ENCODE measurements at places on chromosomes 6 and 20. TPM values are rescaled to one million over a fixed set of nuclear protein-coding genes. Genes with fewer than 3 reads are reported as not detected.

DNA sequence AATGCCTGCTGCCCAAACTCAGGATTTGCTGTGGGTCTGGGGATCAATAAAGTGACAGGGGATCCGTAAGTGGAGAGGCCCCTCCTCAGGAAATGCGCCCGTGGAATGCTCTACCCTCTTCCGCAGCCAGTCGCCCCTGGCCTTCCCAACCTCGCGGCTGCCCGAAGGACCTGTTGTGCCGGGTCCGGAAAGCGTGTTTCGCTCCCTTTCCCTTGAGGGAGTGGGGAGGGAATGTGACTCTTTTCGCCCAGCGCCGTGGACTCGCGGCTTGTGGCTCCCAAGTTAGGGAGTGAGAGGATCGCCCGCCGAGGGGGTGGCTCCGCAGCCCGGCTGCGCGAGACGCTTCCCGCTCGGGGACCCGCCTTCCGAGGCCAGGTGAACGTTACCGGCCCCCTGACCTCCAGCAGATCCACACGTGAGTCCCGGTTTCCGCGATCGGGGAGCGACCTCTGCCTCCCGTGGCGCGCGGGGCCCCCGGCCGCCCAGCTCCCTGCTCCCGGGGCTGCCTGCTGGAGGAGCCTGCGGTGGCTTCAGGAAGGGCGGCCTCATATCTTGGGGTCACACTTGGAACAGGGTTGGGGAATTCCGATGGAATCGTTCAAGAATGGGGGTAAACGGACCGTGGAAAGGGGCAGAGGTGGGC is 666 bp downstream of the TPD52L1 start:
- peak; percentile 35 for DNase-seq

DNA sequence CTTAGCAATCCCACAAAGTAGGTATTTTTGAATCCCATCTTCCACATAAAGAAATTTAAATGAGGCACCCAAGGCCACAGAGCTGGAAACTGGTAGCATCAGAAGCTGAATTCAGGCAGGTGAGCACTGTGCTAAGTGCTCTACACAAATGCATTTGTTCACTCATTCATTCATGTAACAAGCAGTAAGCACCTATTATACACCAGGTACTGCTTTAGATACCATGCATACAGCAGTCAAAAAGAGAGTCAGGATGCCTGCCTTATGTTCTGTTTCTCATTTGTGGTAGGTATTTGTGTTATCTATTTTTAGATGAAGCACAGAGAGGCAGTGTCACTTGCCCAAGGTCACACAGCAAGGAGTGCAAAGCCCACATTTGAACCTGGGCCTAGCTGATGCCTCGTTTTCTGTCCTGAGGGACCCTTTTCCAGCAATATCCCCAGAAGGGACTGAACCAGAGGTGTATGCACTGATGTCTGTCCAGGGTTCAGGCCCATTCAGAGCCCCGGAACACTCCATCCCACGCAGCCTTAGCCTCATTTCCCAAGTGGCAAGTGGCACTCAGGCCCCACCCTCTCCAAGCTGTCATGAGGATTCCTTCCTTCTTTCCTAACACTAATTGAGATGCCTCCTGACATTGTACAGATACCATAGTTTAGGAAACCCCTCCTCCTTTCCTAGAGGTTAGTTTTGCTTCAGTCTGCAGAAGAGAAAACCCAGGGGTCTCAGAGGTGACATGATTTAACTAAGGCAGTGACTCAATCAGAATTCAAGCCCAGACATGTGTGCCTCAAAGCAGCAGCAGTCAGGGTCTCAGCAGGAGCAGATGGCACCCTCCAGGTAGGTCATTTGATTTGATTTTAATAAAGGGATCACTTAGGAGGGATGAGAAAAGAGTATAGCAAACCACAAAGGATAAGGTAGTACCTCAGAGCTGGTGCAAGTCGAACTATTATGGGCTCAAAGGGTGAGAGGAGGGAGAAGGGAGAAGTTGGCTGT is 61.2 kb upstream of the SIRPA start:
- DNase-seq: no peak

- DNase-seq: no peak
Observed at GRCh38 chr6:126206504-126207246, 133.2 kb upstream of the CENPW start.

DNA sequence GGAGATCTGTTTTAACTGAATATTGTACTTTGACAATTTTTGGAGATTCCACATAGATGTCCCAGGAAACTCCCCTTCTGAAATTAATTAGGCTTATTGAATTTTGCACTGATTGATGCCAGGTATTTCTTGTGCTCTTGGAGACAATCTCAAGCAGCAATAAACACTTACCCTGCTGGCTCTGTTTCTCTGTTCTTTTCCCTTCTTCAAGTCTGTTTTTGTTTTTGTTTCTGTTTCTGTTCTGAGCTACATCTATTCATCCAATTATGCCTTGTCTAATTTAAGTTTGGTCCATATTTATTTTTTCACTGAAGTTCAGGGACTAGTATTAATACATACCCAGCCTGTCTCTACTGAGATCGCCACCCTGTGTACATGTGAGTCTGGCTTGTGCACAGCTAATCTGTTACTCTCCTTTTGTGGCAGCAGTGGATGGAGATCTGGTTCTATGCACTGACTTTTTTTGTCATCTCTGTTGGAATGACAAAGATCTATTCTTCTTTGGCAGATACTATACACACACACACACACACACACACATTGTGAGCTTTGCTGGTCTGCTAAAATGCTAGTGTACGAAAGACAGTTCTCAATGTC is 51.9 kb downstream of the IL22RA2 start:
- no peak for DNase-seq

DNA sequence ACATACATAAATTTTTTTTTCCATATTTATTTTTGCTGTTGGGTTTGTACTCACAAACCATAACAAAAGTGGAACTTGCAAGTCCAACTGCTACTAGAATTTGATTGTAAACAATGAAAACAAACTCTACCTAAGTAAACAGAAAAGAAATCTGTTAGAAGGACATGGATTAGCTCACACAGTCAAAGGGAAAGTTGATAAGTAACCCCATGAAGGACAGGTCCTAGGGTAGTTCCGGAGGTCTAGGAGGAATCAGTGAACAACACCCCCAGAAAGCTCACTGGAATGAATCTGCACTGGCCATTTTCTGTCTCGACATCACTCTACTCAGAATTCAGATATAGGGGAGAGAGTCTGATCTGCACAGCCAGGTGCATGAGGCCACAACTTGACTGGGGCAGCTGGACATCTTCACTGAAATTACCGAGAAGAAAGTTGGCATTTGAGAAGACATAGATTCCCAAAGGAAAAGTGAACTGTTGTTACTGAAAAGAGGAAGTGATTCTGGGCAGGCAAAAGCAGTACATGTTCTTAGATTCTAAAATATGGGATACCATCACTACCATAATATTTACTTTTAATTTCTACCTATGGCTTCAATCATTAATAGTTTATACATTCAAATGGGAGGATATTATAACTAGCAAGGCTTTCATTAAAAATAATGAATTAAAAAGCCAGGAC is 76.4 kb downstream of the HMGN3 start:
- no peak for DNase-seq

The PLCG1 gene
- 44.5 TPM for polyA plus RNA-seq

DNA sequence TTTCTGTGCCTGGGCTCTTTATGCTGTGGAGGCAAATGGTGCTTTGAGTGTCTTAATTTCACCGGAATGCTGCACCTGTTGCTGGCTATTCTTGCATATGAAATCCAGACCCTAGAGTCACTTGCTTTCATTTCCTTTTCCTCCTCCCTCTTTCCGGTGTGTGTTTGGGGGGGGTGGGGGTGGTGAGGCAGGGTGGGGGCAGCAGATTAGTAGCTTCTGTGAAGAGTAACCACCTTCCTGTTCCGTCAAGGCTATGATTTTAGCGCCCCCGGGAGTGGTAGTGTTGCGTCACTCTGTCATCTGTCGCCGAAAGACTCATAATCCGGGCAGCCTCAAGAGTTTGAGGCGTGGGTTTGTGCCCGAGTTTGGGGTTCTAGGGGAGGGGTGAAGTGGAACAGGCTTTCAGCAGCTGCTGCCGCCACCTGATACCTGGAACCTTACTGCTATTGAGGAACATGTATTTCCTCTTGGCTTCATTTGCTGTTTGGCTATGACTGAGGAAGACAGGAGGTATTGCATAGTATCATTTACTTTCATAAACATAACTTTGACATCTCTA is 49.1 kb downstream of the UTRN start:
- no peak for DNase-seq

DNA sequence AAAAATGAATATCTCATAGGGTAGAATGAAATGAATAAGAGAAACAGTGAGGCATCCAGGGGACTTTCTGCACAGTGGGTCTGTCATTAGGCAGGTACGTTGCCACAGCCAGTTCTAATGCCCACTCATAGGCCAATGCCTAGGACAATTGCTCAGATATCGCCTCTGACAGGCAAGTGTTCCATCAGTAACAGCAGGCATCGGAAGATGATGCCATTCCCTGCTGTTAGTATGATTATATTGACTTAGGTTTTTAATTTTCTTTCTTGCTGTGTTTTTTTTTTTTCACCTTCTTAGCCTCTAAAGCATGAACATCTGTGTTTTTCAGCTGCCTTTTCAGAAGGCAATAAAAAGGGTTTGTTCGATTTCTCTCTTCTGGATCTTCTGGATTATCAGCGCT is 90.7 kb downstream of the PRL start:
- no peak for DNase-seq

The EYS gene
- polyA plus RNA-seq: 0.06 TPM

All from lung (tissue), 17 donors.